ENCODE measurements at places on chromosomes 7 and 10.

DNA sequence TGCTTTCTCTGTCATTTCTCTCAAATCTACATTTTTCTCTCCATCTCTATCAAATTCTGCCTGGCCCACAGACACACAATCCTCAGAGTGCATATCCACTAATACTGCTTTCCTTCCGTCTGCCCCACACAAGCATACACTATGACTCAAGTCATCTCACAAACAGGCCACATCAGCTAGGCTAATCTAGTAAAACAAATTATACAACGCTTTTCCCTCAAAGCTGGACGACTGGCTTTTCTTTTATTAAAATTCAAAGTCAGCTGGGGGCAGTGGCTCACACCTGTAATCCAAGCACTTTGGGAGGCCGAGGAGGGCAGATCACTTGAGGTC, 161.1 kb downstream of the FAM107B start:
- no peak for DNase-seq

GRCh38 chr7:75887669-75888369, 9.0 kb downstream of the RHBDD2 start:
- DNase-seq: no peak

GRCh38 chr7:117706210-117706609, 167.0 kb downstream of the CTTNBP2 start:
- DNase-seq: no peak

DNA sequence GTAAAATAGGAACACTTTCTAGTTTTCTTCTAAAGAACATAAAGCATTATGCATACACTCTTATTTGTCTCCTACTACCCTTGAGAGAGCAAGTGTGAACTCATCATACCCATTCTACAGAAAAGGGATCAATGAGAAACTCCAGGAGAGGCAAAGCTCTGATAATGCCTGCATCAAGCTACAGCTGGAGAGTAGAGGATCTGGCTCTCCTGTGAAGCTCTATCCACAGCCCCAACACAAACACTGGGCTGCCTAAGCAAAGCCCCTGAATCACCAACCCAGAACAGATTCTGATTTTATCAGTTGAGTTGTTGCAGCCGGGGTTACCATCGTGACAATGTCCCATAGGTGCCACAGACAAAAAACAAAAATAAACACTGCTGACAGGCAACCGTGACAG, 74.9 kb downstream of the NUDCD3 start:
- no peak for DNase-seq

GRCh38 chr10:106894692-106895091, 269.8 kb downstream of the SORCS1 start:
- DNase-seq: no peak

- DNase-seq: no peak
These were observed 340.6 kb upstream of the NRP1 start for GRCh38 chr10:33674986-33675599.

GRCh38 chr10:60778971-60779796, 906 bp downstream of the CDK1 start:
- no peak for DNase-seq

DNA sequence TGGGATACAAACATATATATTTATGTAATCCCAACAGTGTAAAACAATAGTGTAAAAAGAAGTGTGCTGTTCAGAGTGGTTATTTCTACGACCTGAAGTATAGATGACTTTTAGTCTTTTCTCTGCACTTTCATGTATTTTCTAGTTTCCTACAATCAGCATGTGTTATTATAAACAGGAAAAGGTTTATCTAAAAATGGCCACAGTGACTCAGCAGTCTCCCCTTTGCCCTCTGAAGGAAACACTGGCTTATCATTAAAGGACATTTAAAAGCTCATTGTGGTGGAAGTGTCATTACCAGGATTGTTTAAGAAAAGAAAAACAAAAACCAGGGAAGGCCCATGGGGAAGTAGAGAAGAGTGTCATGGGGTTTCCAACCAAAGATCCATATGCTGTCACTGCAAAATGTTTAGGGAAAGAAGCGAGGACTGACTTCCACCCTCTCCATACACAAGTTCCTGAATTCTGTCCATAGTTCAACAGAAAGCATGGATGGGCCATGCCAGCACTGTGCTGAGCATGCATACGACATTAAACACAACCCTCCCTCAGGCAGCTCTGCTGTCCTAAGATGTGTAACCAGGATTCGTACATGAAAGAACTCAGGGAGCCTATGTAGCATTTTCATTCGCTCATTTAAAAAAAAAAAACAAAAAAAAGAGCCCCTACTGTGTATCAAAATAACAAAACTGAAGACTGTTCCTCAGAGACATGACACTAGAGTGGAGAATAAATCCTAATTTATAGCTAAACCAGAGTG, 10.2 kb downstream of the CYREN start:
- DNase-seq: no peak

GRCh38 chr10:86851328-86852207, 95.1 kb downstream of the BMPR1A start:
- DNase-seq: no peak

- DNase-seq: no peak
These were observed 49.6 kb upstream of the COBL start for GRCh38 chr7:51366172-51366728.

GRCh38 chr10:102781921-102782557, 38.3 kb downstream of the WBP1L start:
- DNase-seq: no peak

DNA sequence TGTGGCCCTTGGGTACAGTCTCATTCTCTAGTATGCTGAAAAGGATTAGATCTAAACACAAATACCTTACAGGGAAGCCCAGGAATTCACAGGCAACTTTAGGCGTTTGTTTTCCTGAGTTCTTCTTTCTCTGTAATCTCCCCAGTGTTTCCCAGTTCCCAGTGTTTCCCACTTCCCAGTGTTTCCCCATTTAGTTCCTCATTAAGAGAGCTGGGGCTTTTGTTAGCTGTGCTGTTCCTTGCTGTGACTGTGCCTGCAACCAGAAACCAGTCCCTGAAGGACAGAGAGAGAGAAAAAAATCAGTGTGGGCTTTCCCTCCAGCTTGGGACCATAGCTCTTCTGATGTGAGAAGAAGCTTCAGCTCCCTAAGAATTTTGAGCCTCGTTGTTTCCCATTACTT, 802.9 kb upstream of the COBL start:
- no peak for DNase-seq

DNA sequence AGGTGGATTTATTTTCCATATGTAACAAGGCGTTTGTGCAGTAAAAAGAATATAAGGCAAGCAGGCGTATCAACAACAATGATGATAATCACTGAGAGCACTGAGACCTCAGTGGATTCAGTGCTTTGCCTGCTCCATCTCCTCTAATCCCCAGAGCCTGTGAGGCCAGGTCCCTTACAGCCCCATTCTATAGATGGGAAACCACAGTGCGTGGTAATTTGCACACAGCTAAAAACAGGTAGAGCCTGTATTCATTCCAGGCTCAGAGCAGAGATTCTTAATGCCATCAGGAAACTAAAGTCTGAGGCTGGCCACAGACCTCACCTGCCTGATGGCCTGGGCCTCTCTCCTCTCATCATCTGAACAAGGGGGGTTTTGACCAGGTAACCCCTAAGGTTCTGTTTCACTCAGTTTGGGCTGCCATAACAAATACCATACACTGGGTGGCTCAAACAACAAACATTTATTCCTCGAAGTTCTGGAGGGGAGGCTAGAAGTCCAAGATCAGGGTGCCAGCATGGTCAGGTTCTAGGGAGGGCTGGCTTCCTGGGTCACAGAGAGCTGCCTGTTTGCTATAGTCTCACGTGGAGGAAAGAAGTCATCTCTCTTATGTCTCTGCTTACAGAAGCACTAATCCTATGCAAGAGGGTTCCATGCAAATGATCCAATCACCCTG, 10.3 kb upstream of the RASSF4 start:
- no peak for DNase-seq

DNA sequence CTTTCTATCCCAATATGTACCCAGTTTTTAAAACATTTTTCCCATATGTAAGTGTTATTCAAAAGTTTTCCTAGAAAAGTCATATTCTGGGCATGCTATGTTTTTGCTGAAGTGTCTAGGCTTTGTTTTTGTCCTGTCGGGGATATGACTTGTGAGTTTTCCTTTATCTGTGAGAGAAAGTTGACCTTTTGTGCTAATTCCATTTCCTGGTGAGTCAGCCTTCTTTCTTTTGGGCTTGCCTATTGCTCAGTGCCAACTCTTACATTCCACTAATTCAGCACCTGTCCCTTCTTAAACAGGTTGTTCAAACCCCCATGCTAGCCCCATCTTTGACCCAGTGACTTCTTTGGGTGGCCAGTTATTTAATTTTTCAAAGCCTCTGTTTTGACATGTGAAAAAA, 146.2 kb downstream of the AHR start:
- no peak for DNase-seq

- no peak for DNase-seq
These were observed 174.8 kb upstream of the FZD1 start for GRCh38 chr7:91089382-91089963.

GRCh38 chr7:93185303-93186027, 37.3 kb upstream of the SAMD9L start:
- DNase-seq: no peak

- DNase-seq: no peak
These were observed 440 bp upstream of the TCAF1 start for GRCh38 chr7:143902332-143902899.

DNA sequence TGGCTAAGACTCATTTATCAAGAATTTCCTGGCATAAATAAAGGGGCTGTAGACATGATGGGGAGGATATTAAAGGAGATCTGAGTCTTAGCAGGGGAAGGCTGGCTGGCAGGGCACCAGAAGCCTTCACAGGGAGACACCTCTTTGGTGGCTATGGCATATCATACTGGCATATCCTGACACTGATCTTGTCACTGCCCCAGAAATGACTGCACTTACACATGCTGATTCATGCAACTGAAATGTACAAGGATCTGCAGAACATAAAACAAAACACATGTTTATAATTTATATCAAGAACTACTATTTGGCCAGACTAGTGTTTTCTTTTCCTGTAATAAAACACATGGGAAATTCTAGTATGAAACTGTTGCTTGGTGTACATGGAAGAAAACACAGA, 5.5 kb upstream of the LIPN start:
- DNase-seq: no peak

DNA sequence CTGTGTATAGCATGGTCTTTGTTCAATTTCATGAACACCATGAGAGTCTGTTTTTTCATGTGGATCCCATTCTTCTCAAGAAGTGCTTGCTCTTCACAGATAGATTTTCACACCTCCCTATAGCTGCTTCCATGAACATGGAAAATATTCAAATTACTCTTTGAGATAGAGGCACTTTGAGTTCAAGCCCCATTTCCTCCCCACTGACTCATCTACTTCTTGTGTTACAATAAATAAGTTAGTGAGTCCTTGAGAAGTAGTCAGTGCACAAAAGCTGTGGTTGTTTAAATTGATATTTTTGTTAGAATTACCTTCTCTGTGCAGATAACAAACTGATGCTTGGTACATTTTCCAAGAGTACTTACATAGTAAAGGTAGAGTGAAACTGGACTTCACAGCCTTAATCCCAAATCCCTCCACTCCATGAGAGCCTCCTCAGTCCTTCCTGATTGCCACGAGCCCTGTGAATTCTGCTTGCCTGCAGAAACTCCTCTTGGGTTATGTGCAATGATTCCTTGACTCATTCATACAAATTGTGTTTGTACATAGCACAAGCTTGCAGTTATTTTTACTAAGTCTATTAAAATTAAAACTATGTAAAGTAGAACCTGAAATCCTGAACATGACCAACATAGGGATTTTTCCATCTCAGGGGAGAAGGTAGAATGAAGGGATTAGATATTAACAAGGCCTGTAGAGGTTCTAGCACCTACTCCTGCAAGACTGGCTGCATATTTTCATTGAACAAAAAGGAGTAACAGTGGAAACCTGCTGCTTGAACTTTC, 496.2 kb downstream of the TNS3 start:
- no peak for DNase-seq

GRCh38 chr10:34049887-34050286, 715.4 kb upstream of the NRP1 start:
- no peak for DNase-seq

- DNase-seq: no peak
These were observed 223.4 kb downstream of the SEC23IP start for GRCh38 chr10:120115959-120116358.

GRCh38 chr10:1117651-1118050, 61.5 kb downstream of the WDR37 start:
- no peak for DNase-seq

DNA sequence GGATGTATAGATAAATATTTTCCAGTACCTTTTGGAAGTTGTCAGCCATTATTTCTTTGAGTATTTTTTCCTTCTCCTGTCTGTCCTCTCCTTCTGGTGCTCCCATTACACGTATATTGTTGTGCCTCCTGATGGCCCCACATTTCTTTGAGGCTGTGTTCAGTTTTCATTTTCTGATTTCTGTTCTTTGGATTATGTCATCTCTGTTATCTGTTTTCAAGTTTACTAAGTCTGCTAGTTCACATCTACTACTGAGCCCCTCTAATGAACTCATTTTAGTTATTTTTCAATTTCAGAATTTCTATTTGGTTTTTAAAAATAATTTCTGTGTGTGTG, 16.3 kb downstream of the RBM33 start:
- DNase-seq: no peak

DNA sequence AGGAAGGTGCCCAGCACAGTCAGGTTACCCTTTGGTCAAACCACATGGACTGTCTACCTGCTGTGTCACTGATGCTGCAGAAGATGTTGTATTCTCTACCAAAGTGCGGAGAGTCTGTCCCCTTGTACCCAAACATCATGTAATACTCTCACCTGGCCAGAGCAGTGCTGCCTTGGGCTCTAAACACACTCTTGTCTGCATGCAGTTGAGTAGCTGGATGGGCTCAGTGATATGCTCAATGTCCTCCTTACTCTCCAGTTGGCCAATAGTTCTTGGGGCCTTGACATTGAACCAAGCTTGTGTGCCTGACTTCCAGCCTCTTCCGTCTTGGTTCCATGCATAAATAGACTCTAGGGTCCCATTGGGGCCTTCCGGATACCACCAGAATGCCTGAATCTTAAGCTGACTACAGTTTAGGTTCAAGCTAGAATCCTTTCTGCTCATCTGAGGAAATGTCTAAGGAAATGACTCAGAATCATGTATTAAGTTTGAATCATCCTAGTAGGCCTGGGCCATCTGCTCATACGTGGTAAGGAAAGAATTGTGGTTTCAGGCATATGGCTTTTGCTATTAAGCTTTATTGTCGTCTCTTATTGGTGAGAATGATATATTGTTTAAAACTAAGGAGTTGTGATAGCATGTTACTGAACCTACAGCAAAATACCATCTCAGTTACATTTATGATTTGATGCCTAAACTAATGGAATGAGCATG, 118.0 kb downstream of the OTUD1 start:
- DNase-seq: no peak

Data from left renal pelvis (tissue), 4 donors.